NCI-H1105 treated with DMSO at 0.1 percent for 48 hours (cell line): ENCODE measurements at places on chromosomes 5 and 9.

GRCh38 chr9:126123927-126124326, 202.7 kb upstream of the MVB12B start:
- no peak for DNase-seq

GRCh38 chr9:89975630-89976029, 370.8 kb downstream of the GADD45G start:
- no peak for DNase-seq

- no peak for DNase-seq
Measured at GRCh38 chr5:3599226-3600105, 3.8 kb downstream of the IRX1 start.

DNA sequence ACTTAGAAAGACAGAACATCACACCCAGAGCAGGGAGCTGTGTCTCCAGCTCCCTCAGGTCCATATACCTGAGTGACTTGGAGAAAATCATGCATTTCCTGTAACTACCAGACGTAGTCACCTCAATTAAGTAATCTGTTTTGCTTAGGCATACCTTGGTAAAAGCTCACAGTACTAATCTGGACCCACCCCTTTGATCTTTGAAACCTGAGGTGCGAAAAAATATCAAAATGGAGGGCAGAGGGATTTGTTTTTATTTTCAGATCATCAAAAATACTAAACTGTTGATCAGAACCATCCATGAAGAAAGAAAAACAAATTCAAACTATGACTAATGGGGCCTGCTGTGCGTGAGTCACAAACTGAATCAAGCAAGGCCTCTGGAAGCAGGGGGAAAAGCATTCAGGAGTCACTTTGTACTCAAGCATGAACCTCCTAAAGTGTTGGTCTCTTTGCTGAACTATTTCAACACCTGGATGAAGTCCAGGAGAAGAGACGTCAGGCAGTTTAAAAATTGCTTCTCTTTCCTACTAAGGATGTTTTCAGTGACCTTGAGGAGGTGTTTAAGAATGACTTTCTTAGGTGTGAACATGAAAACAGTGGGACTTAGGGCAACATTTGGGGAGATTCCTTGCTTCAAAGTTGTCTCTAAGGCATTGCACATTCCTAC, 76.3 kb downstream of the MUSK start:
- no peak for DNase-seq

DNA sequence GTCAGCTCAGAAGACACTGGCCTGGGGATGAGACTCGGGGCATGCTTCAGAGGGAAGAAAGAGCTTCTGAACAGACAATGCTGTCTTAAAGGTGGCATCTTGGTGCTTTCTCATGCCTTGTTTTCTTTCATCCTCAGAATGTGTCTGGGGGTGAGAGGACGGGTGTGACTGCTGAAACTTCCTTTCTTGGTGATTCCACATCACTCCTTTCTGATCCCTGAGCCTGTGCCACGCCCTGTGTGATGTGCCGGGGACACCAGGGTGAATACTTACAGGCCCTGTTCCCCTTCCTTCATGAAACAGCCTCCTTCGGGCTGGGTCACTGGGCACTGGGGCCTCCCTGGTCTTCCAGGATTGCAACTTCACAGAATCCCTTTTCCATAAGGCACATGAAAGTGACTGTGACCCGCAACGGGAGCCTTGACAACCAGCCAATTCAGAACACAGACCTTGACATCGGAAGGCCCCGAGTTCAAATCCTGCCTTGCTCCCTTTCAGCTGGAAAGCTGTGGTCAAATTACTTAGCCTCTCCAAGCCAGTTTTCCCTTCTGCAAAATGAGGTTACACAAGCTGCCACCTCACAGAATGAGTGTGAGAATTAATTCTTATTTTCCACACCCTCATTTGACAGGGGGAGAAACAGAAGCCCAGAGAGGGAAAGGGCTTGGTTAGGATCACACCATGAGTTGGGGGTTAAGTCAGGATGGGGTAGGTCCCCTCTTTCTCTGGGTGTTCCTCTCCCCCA, 44.1 kb upstream of the IL17B start:
- no peak for DNase-seq

DNA sequence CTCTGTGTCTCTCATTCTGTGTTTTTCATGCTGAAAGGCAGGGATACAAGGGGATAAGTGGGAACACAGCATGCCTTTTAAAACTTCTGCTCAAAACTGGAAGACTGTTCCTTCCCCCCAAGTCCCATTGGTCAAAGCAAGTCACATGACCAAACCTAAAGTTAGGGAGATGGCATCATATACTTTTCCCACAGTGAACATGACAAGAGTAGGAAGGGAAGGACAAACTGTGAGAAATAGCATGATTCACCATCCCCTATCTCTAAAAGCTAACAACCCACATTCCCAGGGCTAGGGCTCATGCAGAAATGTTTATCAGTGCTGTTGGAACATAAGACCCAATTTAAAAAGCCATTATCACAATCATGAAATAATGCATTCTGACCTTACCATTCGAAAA, 24.2 kb upstream of the SHISAL2B start:
- no peak for DNase-seq

DNA sequence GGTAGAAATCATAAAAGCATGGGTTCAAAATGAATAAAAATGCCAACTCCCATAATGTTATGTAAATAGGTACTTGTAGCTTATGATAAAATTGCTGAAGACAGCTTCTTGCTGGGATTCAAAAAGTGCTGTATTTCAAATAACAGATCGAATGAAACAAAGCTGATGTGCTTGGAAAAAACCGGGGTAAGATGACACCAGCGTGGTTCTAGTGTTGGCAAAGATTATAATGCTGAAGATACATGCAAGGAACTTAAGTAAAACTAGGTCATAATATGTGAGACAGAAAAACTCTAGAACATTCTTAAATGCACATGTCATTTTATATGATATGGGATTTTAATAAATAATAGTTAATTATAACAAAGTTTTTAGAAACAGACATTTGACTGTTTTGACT, 44.4 kb upstream of the APC start:
- no peak for DNase-seq

- no peak for DNase-seq
Measured at GRCh38 chr9:80369641-80370040, 797.9 kb downstream of the TLE4 start.

DNA sequence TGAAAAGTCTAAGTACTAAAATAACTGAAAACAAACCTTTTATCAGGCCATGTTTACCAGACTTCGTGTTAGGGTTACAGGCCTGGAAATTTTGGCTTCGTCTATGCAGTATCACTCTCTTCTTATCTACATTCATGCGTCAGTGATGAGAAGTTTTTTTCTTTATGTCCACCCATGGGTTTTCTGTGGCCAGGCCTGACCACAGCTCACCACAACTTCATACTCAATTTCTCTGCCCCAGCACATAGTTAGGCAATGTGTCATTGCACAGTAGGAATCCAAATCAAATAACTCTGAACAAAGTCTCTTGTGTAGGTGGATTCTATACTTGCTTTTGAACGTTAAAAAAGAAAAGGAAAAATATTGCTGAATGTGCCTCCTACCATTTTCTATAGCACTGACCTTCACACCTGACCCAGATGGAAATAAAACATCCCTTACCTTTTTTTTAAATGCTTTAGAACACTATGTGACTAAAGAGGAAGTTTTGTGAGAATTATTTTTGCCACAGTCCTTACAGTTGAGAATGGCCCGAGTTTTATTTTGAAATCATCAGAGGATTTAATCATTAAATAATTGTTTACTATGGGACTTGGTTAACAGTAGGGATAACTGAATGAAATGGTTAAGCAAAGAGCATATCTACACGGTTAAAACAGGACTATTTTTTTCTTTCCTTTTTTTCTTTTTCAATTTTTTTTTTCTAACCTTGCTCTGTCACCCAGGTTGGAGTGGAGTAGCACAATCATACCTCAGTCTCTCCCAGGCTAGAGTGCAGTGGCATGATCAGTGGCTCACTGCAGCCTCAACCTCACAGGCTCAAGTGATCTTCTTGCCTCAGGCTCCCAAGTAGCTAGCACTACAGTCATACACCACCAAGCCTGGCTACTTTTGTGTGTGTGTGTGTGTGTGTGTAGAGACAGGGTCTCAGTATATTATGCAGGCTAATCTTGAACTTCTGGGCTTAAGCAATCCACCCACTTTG, 1247.0 kb upstream of the ACO1 start:
- no peak for DNase-seq

DNA sequence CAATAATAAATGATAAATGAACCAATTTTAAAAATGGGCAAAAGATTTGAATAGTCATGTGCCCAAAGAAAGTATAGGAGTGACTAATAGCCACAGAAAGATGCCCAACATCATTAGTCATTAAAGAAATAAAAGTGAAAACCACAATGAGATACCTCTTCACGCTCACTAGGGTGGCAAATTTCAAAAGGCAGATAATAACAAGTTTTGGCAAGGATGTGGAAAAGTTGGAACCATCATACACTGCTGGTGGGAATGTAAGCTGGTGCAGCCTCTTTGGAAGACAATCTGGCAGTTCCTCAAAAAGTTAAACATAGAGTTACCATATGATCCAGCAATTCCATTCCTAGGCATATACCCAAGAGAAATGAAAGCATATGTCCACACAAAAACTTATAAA, 1819.8 kb downstream of the MAT2B start:
- no peak for DNase-seq

GRCh38 chr9:98087420-98088354, 31.2 kb downstream of the NANS start:
- DNase-seq = no peak

DNA sequence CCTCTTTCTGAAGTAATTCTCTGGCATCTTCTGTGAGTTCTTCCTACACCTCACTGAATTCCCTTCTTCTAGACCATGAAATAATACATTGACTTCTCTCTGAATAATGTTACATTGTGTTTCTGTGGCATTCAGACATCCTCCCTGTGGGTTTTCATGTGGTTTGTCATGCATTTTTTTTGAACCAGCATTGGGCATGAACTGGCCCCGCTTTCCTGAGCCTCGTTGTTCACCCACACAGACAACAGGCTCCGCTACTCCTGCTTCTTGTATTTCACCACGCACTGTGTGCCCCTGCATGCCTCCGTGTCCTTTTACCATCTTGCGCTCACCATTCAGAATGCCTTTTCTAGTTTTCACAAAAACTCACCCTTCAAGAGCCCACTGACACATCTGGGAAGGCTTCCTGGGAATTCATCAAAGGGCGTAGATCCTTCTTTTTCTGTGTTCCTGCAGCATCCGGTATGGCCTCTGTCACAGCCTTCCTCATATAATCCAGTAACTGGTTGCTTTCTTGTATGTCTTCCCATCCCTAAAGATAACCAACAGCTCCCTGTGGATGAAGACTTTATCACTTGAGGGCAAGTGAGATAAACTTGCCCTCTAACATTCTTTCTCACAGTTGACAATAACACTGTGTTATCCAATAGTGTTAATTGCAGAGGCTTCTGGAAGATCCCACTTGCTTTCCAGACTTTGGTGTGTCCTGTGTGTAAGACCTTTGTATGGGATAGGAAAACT, 51.5 kb upstream of the ADAMTSL1 start:
- no peak for DNase-seq

DNA sequence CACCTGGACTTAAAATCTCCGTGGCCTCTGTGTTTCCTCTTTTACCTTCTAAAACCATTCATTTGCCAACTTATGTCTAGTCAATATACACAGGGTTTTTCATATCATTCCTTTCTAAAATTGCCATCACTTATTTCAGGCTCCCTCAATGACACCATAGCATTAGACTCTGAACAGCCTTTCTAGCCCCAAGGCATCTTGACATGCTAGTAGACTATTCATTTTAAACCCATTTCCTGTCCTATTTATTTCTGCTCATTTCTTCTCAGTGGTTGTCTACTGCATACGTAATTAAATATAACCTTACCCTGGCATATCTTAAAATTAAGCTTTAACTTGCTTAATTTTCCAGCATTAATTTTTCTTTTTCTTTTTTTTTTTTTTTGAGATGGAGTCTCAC, 83.2 kb downstream of the PHAX start:
- no peak for DNase-seq

DNA sequence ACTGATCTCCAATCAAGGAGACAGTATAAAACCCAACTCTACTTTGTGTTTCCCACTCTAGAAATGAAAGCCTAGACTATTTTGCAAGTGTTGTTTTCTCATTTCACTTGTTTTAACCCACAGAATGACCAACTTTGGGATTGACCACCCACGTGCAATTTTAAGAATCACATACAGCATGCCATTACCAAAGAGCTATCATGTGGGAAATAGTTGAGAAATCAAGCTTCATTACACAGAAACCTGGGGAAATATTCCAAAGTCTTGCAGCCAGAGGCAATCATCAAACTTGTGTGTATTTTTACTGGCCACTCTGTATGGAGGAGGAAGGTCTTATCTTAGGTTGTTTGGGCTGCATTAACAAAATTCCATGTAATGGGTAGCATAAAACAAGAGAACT, 451.4 kb upstream of the DAB2 start:
- no peak for DNase-seq

GRCh38 chr5:73282383-73282782, 109.4 kb downstream of the TMEM174 start:
- DNase-seq = peak; percentile 76

GRCh38 chr5:78716206-78716605, 67.6 kb upstream of the LHFPL2 start:
- no peak for DNase-seq

- no peak for DNase-seq
Measured at GRCh38 chr5:133642153-133642722, 29.9 kb upstream of the FSTL4 start.

DNA sequence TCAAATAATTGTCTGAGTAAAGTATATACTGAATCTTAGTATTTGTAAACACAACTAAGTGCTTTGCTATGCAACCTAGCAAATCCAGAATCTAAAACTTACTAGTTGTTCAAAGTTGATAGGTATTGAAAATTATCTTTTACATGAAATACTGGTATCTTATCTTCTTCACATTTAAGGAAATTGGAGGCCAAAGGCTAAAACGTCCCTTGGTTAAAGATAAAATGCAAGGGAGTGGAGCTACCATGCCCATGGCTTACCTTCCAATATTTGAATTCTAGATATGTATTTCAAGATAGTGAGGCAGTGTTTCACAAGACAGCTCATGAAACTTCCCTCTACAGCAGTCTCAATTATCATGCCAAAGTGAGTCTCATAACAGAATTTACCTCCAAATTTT, 373.5 kb downstream of the KIAA0825 start:
- no peak for DNase-seq

- DNase-seq = peak; percentile 15
Measured at GRCh38 chr5:61631438-61631941, 299.4 kb downstream of the ZSWIM6 start.
